MV-4-11 (cell line): ENCODE measurements at places on chromosomes 11 and 22.

DNA sequence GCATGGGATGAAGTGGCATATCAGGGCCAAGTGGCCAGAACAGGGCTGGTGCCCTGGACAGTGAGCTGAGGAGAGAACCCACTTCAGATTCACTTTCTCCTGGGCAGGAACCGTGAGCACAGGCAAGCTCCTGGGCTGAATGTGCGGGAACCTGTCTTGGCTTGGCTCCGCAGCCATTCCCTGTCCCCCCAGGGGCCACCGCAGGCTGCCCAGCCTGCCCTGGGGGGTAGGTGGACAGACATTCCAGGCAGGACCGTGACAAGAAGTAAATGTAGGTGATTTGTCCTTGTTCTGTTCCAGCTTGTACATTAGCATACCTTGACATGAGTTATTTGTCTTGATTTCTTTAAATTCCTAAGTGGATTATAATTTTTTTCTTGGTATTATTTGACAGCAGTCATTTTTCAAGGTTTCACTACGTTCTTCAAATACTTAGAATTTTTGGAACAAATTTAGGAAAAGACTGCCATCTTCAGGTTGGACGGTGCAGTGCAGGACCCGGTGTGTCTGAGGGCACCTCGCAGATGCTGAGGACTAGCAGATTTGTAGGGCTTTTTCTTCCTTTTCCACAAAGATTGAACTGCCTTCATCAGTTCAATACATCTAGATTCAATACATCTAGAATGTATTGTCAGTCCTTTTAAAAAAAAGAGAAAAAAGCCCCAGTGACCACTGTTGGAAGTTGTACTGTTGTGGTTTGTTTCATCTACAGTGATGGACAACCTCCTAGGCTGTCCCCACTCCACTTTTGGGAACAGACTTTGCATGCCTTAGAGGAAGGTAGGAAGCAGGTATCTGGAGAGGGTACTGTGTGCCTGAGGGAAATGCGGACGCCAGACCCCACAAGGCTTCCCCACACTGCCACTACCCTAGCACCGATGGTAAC lies 115.1 kb upstream of the RASSF10 start:
- peak; percentile 5 for DNase-seq

DNA sequence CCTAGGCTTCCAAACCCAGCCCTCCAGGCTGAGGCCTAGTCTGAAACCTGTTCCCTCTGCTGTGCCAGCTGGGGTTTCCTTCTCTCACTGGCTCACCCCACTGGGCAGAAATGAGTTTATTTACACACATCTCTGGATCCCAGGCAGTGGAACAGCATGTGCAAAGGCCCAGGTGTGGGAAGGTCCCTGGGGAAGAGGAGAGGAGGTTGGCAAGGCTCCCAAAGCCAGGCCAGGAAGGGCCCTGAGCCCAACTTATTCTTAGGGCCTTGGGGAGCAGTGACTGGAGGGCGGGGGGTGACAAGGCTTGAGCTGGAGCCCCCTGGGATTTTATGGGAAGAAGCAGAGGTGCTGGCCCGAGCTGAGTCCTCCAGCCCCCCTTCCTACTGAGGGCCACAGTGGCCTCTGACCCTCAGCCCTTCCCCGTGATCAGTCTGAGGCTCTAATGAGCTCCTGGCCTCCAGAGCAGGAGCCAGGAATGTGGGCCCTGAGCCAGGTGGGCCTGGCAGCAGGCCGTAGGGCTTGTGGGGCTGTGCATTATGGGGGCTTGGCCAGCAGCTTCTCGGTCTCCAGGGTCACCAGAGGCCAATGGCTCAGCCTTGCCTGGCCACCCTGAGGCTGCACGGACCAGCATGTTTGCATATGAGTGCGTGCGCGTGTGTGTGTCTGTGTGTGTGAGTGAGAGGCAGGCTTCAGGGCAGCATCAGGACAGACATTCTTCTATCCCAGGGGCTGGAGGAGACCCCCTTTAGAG lies 2.9 kb downstream of the MYO7A start:
- no peak for DNase-seq

DNA sequence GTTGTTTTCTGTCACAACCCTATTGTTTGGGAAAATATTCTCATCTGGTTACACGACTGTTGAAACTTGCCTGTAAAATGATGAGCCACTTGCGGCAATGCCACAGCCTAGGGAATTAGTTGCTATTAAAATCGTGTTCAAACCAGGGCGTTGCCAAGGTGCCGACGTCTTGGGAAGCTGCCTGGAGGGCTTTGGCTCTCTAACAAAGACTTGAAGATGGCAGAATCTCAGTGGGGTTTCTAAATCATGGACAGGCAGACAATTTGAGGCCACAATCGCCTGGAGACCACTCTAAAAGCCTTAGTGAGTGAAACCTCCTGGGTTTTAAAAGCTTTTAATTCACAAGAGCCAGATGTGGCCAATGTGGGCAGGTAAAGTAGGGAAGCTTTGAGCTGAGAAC lies 117.2 kb upstream of the BMAL1 start:
- no peak for DNase-seq

DNA sequence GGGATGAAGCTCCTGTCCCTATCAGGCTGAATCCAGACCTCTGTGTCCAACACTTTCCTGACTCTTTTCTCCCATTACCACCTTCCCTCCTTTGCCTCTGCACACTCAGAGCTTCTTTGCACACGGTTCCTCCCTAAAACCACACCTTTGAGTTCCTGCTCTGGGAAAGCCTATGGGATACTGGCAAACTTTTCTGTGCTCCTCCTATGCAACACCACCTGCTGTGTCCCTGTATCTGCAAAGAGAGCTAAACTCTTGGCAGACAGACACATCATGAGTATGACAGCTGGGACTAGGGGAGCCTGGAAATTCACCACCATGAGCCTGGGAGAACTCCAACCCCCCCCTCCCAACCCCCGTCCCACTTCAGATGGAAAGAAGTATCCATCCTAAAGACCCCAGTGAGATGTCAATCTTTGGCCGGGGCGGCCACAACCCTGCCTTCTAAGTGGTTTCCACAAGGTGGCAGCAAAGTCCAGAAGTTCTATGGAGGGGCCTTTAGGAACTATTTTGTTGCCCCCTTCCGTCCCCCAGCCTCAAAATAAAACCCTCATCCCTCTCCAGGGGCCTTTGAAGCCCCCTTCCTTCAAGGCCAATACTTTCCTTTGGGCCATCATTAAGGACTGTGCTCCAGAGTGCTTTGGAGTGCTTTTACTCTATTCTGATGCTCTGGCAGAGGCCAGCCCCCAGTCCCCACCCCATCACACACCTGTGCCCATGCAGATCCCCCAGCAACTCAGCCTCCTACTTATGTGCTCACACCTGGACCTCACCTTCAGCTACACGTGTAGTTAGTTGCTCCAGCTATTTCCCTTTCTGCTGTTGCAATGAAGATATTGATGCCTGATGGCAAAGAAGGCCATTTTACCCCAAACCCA lies 19.4 kb downstream of the HTR3A start:
- DNase-seq, result no peak

GRCh38 chr11:16925561-16926065 lies 88.6 kb downstream of the PLEKHA7 start:
- no peak for DNase-seq

- DNase-seq, result peak; percentile 6
Observed at GRCh38 chr11:9797300-9797699, 133.4 kb downstream of the SWAP70 start.

DNA sequence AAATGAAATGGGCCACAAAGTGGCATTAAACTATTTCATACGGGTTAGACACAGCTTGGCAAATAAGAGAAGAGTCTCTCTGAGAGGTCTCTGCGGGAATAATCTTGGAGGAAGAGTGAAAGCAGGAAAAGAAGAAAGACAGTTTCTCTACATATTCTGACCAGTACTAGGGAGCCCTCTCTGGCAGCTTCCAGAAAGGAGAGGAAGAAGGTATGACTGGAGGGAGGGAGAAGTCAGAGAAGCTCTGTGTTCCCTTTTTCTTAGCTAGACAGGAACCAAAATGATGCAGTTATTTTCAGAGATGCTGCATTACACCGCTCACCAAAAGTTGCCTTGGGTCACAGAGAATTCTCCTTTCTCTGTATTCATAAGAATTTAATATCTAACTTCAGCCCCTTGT lies 382.1 kb downstream of the KCNA4 start:
- peak; percentile 18 for DNase-seq

- DNase-seq, result no peak
Observed at GRCh38 chr11:126834573-126834972, 166.0 kb downstream of the KIRREL3 start.
